ENCODE measurements at places on chromosomes 16 and 17.
A peak's percentile ranks its signal among the peaks of the same experiment; 100 is the strongest.

DNA sequence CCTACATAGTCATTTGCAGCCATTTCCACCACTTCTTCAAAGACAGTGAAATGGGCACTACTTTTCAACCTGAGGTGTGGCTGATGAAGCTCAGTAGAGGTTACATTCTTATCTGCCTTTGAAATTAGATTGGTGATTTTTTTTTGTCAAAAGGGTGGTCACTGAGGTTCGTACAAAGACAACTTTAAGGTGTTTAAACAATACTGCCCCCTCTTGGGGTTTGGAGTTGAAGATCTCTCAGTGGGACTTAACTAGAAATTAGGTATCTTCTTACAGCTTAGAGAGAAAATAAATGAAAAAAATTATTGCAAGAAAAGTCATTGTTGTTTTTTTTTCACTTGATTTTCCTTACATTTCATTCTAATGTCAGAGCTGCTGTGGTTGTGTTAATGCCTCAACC lies 713.2 kb downstream of the CDH11 start:
- no peak for DNase-seq

DNA sequence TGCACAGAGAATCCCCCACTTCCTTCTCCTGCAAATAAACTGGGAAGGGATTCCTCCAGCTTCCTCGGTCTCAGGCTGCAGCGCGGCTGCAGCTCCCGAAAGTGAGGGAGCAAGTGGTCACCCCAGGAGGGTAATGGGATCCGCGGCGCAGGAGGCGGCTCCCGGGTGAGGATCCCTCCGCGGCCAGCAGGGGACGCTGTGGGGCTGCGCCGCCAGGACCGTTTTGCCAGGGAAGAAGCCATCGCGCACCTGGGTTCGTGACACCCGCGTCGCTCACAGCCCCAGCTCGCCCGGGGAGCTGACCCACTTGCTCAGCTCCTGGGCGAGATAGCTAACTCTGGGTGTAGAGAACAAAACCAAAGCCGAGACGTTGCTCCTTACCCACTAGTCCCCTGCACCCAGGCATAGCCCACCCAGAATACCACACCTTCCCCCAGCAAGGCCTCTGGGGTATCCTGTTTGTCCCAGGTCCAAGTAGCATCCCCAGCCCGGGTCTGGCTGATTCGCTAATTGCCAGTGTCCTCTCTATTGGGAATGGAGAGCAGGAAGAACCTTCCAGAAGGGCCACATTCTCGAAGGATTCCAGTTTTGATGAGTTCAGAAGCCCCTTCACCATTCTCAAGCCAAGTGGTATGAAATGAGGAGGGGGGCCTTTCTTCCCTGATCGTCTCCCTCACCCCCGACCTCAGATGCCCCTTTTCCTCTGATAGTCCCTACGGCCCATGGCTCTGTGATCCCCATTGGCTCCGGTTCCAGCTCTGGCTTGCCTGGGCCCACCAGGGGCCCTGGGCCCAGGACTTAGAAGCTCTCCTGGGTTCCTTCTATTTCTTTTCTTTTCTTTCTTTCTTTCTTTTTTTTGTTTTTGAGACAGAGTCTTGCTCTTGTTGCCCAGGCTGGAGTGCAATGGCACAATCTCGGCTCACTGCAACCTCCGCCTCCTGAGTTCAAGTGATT lies 14.1 kb downstream of the CYGB start:
- DNase-seq: peak; percentile 86

DNA sequence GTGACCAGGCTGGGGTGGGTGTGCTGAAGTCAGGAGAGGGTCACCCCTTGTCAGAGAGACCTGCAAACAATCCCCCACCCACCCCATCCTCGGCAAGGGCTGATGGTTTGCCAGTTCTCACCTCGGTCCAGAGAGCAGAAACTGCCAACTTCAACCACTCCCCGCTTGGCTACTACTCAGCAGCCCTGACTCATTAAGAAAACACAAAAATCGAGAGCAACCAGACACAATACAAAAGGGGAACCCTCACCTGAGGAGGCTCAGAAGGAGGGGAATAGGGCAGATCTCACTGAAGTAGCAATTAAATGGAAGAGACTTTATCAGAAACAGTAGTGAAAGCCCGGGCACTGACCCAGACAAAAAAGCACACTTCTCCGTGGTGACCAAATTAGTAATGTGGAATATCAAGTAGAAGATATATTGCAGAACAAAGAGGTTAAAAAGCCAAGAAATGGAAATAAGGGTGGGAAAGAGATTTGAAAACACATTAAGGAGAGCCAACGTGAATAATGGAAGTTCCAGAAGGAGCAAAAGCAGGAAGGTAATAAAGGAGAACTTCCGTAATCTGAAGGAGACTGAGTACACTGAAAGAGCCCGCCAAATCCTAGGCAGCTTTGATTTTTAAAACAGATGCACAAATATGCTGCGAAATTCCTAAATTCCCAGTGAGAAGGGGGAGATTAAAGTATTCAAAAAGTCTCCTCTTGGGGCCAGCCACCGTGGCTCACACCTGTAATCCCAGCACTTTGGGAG lies 23.6 kb downstream of the CENPV start:
- DNase-seq: no peak

DNA sequence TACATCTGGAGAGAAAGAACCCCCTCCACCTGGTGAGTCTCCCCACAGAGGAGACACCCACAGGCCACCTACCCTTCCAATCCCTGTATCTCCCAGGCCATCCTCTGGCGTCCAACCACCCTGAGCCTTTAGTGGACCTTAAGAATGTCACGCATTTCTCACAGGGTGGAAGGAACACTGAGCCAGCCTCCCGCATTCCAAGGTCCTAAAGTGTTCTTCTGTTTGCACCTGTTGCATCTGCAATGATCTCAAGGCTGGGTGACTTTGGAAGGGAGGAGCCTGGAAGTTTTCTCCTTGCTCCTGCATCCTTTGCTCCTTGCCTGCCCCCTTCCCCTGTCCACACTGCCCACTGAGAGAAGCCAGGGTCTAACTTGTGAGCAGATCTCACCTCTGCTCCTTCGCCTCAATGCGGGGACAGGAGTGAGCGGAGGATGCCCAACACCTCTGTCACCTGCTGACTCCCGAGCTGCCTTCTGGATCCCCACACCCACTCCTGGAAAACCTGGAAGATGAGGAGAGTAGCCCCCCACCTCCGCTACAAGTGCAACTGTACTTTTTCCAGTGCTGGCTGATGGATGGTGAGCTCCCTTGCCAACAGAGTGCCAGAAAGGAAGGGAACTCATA lies 3.7 kb downstream of the CHST5 start:
- DNase-seq: no peak

DNA sequence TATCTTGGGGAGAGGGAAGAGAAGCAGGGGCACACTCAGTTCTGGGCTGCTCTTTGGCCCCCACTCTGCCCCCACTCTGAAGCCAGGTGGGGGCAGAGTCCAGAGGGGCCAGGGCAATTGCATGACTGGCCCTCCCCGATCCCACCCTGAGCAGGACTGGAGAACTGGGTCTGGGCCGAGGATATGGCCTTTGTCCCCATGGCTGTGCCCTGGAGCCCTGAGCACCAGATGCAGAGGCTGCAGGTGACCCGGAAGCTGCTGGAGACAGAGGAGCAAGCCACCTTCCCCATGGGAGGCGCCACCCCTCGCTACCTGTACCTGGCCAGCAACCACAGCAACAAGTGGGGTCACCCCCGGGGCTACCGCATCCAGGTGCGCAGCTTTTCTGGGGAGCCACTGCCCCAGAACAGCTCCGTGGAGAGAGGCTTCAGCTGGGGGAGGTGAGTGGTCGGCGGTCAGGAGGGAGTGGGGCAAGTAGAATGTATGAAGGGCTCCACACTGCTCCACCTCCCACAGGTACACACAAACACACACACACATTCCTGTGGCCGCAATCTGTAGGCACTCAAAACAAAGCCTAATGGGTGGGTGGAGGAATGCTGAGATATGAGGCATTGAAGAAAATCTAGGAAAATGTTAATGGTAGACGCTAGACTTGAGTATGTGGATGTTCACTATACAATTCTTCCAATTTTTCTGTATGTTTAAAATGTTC lies 21.4 kb downstream of the AOC3 start:
- no peak for DNase-seq

DNA sequence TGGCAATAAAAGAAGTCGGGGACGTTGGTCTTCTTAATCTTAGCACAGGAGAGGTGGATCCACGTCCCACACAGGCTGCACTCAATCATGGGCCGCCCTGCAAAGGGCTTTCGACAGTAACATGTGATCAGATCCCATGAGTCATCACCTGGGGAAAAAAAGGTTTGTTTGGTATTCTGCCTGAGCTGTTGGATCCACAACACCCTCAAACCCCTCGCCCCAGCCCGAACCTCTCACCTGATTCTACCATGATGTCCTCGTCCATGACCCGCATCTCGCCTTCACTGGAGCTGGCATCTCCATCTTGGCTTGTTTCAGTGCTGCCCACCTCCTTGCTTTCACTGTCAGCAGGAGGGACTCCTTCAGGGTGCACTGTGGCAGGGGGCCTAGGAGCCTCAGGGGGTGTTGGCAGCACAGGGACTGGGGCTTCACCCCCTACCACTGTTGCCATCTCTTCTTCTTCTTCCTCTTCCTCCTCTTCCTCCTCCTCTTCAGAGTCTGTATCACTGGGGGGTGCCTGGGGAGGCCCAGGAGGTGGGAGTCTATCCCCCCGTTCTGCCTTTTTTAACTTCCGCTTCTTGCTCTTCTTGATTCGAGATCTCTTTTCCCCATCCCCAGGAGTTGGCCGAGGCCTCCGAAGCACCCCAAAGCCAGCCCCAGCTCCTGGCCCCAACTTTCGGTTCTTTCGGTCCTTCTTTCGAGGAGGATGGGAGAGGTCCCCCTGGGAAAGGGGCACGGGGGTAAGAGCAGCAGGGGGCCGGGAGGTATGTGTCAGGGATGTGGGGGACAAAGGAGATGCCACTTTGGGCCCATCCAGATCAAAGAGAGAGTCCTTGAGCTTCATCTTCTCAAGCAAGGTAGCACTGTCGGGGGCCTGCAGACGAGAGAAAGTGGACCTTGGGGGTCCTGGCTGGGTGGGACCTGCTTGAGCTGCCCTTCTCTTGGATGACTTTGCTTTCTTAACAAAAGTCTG lies 1.7 kb upstream of the DVL2 start:
- DNase-seq: no peak

- no peak for DNase-seq
Observed at GRCh38 chr16:65468133-65468532, 346.3 kb upstream of the CDH11 start.

GRCh38 chr16:60704726-60705125 lies 1331.5 kb downstream of the CDH8 start:
- DNase-seq: no peak

DNA sequence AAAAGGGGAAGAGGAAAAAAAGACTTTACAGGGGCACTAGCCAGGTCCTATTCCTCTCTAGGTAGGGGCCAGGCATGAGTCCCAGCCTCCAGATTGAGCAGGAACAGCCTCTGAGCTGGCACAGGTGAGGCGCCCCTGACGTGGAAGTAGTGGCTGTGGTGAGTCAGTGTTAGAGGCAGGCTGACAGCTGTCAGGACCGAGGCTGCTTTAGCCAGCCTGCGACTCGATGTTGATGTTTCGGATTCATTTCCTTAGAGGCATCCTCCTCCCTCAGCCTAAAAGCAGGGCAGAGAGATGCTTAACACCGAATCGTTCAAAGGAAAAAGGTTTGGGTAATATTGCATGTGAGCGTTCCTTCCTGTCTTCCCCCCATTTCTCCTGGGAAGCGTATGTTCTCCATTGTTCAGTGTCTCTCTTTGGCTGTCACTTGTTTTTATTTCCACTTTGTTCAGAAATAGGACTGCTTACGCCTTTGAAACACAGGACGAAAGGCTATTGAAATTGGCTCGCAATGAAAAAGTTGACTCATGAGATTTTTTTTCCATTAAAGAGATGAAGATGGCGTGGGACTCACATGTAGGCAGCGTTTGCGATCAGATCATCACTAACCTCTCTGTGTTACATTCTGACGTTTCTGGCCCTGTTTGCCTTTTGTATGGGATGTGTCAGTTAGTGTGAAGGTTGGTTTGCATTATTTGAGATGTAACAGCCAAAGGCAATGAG lies 1.3 kb downstream of the KIAA0513 start:
- peak; percentile 74 for DNase-seq

GRCh38 chr17:50558091-50558490 lies 2.4 kb upstream of the CACNA1G start:
- no peak for DNase-seq

DNA sequence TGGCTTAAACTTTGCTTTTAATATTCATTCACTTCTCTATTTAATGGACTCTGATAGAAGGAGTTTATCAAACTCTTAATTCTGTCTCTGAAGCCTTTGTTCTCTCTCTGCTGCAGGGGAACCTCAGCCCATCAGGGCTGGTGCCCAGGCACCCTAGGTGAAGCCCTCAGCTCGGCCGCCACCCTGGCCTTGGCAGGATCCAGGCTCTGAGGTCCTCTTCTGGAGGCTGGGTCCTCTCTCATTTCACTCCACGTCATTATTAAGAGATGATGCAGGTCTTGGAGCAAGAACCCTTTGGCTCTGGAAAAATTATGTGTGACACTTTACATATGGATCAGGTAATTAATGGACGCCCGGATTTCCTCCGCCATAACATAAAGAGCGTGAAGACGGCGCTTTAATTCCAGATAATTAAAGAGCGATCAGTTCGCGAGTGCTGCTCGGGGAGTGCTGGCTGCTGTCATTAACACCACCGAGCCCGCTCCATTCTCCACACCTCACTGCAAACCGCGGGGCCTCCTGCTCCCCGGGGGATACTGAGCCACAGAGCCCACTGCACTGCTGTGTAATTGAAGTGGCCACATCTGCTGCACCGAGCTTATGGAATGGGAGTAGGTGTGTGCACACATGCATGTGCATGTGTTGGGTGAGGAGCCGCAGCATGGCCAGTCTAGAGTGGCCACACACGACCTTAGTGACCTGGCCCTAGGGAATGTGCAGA lies 259.4 kb upstream of the TNRC6C start:
- DNase-seq: no peak

DNA sequence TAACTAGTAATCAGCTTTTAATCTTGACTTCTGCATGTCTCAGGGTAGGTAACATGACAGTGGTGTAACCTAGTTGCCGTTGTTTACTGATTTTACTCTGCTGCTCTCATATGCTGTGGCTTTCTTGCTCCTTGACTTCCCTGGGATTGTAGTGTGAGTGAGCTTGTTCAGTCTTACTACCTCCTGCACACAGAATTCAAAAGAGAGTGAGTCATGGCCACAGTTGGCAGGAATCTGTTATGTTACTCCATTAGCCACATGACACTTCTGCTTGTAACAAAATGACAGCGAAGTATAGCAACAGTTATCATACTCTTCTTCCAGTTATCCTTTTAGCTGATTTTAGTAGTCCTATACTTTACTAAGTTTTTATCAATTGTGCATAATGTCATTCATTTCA lies 18.8 kb downstream of the TNRC6A start:
- DNase-seq: no peak

Data from stimulated activated CD4-positive, alpha-beta T cell treated with anti-CD3 and anti-CD28 coated beads, Interleukin-2, amount 100 ng/mL, for 24 hours (primary cell).